Breast epithelium (tissue), 4 donors: ENCODE measurements at places on chromosomes 13 and 19. TPM values are rescaled to one million over a fixed set of nuclear protein-coding genes. Genes with fewer than 3 reads are reported as not detected.

GRCh38 chr19:15829306-15829698 is 13.8 kb upstream of the OR10H1 start:
- no peak for DNase-seq

- no peak for DNase-seq
These were observed 304.7 kb upstream of the KLF12 start for GRCh38 chr13:74438901-74439300.

DNA sequence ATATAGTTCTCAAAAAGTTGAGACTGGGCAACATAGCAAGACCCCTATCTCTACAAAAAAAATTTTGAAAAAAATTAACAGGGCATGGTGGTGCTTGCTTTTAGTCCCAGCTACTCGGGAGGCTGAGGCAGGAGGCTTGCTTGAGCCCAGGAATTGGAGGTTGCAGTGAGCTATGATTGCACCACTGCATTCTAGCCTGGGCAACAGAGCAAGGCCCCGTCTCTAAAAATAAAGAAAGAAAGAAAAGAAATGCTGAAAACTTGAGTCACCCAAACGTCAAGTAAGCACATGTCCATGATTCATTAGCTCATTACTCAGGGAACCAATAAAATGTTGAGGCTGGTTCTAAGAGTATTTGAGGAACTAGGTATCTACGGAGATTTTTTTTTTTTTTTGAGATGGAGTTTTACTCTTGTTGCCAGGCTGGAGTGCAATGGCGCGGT is 33.9 kb upstream of the SEMA6B start:
- no peak for DNase-seq

GRCh38 chr13:91948736-91949135 is 550.3 kb downstream of the GPC5 start:
- no peak for DNase-seq

- DNase-seq, result no peak
These were observed 15.0 kb downstream of the IGLON5 start for GRCh38 chr19:51326216-51327065.

DNA sequence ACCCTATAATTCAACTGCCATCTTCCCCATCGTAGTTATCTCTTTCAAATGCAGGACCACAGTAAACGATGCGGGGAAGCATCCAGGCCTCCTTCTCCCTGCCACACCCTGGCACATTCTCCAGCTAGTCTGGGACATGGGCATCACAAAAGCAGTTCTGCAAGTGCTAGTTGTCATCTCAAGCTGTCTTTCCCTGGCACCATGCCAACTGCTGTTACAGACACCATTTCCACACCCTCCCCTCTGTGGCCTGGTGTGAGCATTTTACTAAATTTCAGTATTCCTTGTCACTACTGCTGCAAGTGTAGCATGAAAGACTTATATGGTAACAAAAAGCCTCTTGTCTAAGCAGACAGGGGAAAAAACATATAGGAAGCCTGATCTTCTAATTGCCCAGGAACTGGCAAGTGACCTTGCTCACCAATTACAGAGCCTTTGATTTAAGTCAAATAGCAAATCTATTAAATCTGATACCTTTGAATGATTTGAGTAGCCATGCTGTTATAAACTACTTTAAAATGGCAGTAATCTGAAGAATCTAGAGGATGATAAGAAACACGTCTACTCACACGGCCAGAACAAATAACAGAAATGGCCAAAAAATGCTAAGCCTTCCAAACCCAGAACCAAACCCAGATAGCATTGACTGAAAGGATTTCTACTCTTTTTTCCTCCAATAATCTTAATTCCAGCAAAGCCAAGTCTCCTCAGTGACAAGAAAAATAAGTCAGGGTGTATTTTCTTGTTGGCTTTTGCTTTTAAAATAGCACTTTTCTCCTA is 179.0 kb downstream of the NUFIP1 start:
- DNase-seq, result no peak

GRCh38 chr13:52847682-52848432 is 583 bp downstream of the PCDH8 start:
- no peak for DNase-seq

DNA sequence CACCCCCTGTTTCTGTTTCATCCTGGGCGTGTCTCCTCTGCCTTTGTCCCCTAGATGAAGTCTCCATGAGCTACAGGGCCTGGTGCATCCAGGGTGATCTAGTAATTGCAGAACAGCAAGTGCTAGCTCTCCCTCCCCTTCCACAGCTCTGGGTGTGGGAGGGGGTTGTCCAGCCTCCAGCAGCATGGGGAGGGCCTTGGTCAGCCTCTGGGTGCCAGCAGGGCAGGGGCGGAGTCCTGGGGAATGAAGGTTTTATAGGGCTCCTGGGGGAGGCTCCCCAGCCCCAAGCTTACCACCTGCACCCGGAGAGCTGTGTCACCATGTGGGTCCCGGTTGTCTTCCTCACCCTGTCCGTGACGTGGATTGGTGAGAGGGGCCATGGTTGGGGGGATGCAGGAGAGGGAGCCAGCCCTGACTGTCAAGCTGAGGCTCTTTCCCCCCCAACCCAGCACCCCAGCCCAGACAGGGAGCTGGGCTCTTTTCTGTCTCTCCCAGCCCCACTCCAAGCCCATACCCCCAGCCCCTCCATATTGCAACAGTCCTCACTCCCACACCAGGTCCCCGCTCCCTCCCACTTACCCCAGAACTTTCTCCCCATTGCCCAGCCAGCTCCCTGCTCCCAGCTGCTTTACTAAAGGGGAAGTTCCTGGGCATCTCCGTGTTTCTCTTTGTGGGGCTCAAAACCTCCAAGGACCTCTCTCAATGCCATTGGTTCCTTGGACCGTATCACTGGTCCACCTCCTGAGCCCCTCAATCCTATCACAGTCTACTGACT is at the start of gene KLK3:
KLK3 (plus strand) TSS at position 280 of the 775 bp plus-strand sequence; CDS start at position 321, 41 bp downstream.
- no peak for DNase-seq

- no peak for DNase-seq
These were observed 34.9 kb upstream of the FXYD3 start for GRCh38 chr19:35080613-35081170.

- DNase-seq, result no peak
These were observed 147.9 kb downstream of the PAN3 start for GRCh38 chr13:28286263-28286662.

- no peak for DNase-seq
These were observed 73.3 kb upstream of the FNDC3A start for GRCh38 chr13:48902368-48902767.

GRCh38 chr13:99043831-99044231 is 66.0 kb upstream of the DOCK9 start:
- DNase-seq, result no peak

- peak; percentile 26 for DNase-seq
These were observed 8.9 kb upstream of the OR1I1 start for GRCh38 chr19:15072930-15073647.

DNA sequence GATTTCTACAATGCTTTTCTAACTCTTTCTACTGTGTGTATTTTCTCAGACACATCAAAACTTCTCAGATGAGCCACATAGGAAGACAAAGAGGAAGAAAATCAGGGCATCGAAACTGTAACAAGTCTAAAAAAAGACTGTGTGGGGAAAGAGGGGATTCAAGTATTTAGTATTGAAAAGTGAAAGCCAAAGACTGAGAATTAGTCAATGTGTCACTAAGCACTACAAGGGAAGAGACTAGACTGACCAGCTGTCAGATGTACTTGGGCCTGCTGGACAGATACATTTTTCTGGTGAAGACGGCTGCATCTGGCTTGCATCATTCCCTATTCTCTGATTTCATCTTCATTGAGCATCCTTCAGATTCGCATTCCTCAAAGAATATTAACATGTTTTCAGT is 25.4 kb downstream of the COMMD6 start:
- no peak for DNase-seq

GRCh38 chr13:22757530-22758120 is 423.2 kb upstream of the SGCG start:
- DNase-seq, result no peak

DNA sequence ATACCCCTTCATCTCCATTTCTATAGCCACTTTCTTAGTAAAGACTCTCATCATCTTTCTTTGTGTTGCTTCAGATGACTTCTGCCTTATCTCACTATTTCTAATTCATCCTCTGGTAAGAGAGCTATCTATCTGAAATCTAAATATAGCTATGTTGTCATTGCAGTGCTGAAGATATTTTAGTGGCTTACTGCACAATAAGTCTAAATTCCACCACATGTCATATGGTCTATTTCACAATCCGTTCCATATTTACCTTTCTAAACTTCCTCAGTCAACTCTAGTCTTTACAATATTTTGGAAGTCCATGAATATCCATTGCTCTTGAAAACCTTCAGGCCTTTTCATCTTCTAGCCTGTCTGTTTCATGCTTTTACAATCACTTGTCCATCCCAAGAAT is 465.1 kb upstream of the SLC10A2 start:
- DNase-seq, result no peak

DNA sequence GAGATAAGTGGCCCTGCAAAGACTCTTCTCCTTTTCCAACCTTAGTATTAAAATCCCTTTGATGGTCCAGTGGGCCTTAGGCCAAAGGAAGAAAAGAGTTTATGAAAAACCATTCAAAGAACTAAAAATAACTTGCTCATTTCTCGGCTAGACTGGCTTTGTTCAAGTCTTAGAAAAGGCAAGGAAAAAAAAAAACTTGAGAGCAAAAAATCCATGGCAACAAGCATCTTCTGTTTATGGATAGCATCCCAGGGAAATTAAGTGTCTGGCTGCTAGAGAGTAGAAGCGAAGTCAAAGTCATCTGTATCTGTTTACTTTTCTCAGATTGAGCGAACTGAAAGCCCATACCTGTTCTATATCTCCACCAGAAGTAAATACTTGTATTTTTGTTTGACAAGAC is 129.6 kb downstream of the KCTD15 start:
- no peak for DNase-seq

GRCh38 chr13:112182846-112183531 is 116.0 kb downstream of the SOX1 start:
- DNase-seq, result no peak

- DNase-seq, result no peak
These were observed 827.4 kb downstream of the GPC5 start for GRCh38 chr13:92225861-92226260.

DNA sequence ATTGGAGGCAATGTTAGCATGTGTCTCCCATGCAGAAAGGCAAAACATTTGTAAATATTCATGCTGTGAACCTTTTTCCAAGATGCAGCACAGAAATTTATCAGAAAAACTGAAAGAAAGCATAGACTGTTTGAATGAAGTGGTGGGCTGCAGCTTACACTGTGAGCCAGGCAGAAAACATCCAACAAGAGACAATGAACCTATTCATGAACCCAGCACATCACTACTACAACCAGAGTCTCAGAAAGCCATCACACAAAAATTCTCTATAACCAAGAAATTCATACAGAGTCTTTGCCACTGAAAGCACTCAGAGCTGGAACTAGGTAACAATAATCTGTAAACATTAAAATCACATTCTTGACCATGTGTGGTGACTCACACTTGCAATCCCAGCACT is 448.9 kb downstream of the UQCRFS1 start:
- DNase-seq, result no peak

DNA sequence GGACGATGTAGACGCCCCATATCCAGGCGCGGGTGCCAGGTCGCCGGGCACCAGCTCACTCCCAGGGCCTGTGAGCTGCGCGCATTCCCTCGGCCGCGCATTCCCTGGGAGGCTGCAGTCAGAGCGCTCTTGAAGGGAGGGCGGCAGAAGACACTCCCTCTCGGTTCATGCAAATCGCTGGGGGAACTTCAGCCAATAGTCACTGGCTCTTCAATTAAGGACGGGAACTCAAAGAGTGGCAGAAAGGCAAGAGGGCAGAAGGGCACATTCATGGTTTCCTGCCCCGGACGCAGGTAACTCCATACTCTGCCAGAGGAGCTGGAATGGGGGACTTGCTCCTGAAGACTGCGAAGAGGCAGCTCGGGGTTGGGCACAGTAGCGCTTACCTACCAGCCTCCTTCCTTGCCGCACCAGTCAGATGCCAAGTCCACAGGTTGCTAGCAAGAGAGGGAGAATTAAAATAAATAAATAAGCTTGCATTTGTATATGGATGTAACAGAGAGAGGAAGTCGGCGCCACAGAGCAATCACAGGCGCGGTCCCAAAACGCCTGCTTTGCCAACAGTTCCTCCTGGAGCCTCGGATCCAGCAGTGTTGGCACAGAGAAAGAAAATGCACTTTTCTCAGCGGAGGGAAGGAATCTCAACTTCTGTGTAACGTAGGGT is 459 bp downstream of the PCDH20 start:
- DNase-seq, result no peak

The NR2C2AP gene
- 19.8 TPM for total RNA-seq

The ATXN8OS gene
- not detected for total RNA-seq

The HCN2 gene
- total RNA-seq, result 0.44 TPM

The ZNF468 gene
- total RNA-seq, result 38.2 TPM

The ZNF709 gene
- 10.2 TPM for total RNA-seq

The KRTDAP gene
- total RNA-seq, result not detected
